ENCODE measurements at places on chromosomes 5 and 9. TPM values are rescaled to one million over a fixed set of nuclear protein-coding genes. Genes with fewer than 3 reads are reported as not detected.
A peak's percentile ranks its signal among the peaks of the same experiment; 100 is the strongest.

The OLFML2A gene
- total RNA-seq: not detected

DNA sequence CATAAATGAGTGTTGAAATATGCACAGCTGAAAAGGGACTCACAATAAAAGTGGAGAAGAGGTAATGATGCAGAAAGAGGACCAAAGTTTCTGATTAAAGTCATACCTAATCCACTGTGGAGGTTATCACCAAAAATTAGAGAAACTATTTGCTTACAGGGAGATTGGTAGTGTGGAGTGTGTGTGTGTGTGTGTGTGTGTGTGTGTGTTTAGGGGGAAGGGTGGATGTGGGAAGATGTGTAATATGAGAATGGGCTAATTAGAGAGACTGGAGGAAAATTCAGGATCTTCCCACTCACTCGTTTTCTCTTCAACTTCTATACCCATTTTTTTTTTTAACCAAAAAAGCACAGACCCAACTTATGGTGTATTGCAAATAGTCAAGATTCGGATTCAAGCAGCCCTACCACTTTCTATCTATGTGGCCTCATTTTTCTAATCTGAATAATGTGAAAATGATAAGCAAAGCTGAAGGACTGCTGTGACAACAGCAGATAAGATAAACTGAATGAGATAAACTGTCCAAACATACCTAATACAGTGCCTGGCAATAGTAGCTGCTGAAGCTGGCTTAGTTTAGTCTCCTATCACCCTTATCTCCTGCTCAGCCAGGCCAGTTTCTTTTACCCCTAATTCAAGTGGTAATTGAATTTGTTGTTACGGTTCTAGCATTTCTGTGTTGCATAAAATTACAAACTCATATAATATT lies 501.1 kb downstream of the KDM4C start:
- H3K27ac ChIP-seq: no peak overlapping the region
- no peaks in the 10 kb centered on the region for H3K36me3 ChIP-seq
- no peak for DNase-seq
- H3K27me3 ChIP-seq: peaks cover 22% of the 10 kb centered on the region
- H3K4me1 ChIP-seq: no peaks in the 10 kb centered on the region

The DMXL1 gene
- 23.5 TPM for total RNA-seq

- H3K4me3 ChIP-seq: no peak overlapping the region
- H3K27me3 ChIP-seq: no peaks in the 10 kb centered on the region
- no peak for DNase-seq
- peak overlapping the region; percentile 55 for H3K27ac ChIP-seq
These were observed 10.1 kb downstream of the RNF145 start for GRCh38 chr5:159199225-159199624.

The OMD gene
- total RNA-seq: not detected

DNA sequence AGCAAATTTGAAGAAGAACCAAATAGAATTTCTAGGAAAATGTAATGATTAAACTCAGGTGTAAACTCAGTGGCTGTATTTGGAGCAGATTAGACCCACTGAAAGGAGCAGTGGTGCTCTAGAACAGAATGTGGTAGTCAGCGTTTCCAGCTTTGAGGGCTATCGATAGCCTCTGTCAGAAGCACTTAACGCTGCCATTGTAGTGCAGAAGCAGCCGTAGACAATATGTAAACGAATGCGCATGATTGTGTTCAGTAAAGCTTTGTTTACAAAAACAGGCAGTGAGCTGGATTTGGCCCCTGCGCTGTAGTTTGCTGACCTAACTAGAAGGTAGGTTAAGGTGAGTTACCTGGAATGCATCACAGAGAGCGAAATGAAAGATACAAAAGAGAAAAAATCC lies 72.0 kb downstream of the FAM78A start:
- no peaks in the 10 kb centered on the region for H3K4me1 ChIP-seq
- no peak overlapping the region for H3K4me3 ChIP-seq
- no peak for DNase-seq
- H3K36me3 ChIP-seq: peaks cover 55% of the 10 kb centered on the region
- H3K27ac ChIP-seq: no peak overlapping the region

GRCh38 chr9:94250456-94250855 lies 8.6 kb upstream of the ZNF169 start:
- H3K27me3 ChIP-seq: no peaks in the 10 kb centered on the region
- peak; percentile 30 for DNase-seq
- peak overlapping the region; percentile 9 for H3K27ac ChIP-seq
- peaks cover 13% of the 10 kb centered on the region for H3K4me1 ChIP-seq

- no peak overlapping the region for H3K27ac ChIP-seq
- H3K36me3 ChIP-seq: no peaks in the 10 kb centered on the region
- no peak overlapping the region for H3K4me3 ChIP-seq
- peaks cover 3% of the 10 kb centered on the region for H3K27me3 ChIP-seq
These were observed 36.3 kb downstream of the GABRP start for GRCh38 chr5:170819824-170820223.
